ACHN (cell line): ENCODE measurements at places on chromosomes 12 and 14.

DNA sequence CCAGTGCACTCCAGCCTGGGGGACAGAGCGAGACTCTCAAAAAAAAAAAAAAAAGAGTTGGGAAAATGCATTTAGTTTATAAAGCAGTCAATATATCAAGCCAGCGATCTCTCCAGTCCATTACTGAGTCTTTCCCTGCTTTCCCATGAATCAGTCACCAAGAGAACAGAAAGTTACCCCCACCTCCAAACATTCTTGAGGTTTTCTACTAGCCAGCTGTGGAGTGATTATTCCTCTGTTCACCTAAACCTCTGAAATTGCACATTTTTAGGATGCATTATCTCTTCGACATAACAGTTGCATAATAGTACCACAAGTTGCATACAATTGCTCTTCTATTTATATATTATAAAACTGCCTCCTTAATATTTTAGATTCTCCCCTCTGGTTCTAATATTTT, 134.8 kb upstream of the DIO3 start:
- no peak for DNase-seq

DNA sequence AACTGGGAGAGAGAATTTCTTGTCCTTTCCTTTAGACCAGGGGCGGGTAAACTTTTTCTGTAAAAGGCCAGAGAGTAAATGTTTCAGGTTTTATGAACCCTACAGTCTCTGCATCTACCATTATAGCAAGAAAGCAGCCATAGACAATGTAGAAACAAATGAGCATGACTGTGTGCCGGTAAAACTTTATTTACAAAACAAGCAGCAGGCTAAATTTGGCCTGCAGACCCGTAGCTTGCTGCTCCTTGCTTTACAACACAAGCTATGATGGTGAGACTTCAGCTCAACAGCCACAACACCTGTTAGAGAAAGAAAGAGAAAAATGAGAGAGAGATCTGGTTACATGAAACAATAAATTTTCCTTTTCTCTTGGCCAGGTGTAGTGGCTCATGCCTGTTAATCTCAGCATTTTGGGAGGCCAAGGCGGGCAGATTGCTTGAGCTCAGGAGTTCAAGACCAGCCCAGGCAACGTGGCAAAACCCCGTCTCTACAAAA, 4.2 kb upstream of the CDC42BPB start:
- DNase-seq: no peak

- DNase-seq: no peak
These were observed 179.3 kb downstream of the ADCK1 start for GRCh38 chr14:77979171-77979570.

DNA sequence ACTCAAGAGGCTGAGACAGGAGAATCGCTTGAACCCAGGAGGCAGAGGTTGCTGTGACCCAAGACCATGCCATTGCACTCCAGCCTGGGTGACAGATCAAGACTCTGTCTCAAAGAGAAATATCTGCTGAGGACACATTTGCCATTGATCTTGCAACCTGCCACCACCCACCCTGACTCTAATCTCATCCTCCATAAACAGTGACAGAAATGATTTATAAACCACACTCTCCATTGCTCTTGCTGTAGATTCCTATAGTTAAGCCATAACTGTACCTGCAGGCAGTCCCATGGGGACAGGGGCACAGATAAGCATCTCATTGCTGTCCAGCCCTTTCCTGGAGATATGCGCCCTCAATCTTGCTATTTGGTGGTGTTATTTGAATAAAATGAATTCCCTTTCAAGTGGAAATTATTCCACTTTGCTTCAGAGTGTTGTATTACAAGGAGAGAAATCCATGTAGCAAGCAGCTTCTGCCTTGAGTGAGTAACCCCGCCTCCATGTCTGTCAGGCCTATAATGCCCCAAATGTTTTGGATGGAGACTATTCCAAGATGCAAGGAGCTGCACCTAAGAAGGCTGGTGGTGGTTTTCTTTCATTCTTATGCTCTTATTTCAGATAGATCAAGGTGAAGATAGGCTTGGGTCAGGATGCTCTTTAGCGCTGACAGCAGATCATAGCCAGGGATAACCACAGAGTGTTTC, 3.0 kb upstream of the ZDHHC22 start:
- no peak for DNase-seq

GRCh38 chr12:19436931-19437330, 2.4 kb upstream of the AEBP2 start:
- no peak for DNase-seq

DNA sequence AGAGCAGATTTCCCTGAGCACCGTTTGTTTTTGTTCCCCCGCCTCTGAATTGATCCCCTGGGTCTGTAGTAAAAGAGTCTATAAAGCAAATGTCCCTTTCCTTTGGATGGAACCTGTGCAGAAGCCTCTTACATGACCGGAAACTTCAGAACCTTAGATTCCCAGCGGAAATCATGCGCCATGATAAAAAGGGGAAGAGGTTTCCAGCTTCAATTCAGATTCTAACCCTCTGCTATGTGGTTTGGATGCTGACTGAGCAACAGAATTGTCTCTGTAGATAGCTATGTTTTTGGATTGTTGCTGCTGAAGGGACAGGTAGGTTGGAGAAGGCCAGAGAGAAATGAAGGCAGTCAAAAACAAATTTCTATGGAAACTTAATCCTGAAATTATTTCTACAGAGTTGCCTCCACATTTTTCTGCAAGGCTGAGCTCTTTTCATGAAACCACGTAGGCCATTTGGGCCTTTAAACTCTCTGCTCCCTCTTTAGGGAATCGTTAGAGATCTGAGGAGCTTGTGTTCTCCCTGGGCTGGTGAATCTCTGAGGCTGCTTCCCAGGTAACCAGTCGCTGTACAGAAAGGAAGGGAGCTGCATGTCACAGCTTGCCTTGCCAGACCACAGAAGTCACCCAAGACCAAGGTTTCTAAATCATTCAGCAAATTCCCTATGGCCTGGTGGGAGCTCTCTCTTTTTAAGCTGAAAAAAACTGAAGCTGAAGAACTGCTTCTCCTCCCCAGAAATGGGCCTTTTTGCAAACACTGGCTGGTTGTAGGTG, 28.7 kb upstream of the OR10P1 start:
- DNase-seq: no peak

DNA sequence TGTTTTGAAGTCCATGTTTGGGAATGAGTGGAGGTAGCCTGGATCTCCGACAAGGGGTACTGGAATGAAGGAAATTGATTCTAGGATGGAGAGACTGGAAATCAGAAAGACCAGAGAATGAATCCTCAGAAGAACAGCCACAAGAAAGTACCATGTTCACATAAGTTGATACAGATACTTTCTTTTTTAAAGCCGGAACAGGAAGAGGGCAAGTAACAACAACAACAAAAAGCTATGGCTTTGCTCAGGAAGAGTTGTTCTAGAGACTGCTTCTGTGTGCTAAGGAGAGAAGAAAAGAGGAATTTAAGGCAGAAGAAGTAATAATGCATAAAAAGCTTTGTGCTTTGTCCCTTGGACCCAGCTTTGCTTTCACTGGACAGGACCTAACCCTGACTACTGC, 6.2 kb downstream of the TC2N start:
- DNase-seq: no peak

DNA sequence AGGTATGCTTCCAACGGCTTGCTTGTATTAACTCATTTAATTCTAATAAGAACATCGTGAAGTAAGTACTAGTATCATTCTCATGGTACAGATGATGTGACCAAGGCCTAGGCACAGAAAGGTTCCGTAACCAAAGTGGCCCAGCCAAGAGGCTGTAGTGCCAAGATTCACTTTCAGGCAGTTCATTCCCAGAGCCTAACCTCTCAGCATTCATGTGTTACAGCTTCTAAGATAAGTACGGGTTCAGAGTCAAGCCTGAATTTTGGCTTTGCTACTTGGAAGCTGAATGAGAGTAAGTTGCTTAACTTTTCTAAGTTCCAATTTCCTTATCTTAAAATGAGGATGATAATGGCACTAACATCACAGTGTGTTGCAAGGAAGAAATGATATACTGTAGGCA, 379.9 kb downstream of the AEBP2 start:
- no peak for DNase-seq

DNA sequence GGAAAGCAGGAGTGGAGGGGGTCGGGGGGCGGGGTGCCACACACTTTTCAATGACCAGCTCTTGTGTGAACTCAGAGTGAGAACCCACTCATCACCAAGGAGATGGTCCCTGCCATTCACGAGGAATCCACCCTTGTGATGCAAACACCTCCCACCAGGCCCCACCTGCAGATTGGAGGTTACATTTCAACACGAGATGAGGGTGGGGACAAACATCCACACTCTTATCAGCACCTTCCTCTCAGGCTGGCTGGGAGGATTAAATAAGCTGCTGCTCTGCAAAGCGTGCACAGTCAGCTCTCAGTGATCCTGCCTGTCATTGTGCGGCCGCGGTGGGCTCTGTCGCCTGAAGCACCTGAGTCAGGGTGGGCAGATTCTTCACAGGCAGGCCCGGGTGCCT, 39.7 kb downstream of the AACS start:
- no peak for DNase-seq

DNA sequence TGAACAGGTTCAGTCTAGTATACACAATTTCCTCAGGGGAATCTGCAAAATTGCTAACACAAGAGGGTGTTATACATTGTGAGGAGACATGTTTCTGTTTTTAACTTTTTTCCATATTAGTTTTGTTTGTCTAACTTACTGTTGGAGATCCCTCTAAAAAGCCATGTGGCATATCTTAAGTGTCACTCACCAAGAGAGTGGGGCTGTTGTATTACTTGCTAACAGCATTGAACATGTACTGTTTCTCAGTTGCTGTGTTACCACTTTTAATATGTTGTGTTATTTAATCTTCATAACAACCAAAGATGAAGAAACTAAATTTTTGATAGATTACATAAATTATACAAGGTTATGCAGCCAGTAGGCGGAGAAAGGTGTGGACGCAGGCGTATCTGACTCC, 154.3 kb upstream of the NPAS3 start:
- DNase-seq: no peak

GRCh38 chr12:5778821-5779220, 166.2 kb downstream of the ANO2 start:
- DNase-seq: no peak

GRCh38 chr12:43111608-43112007, 440.4 kb downstream of the ADAMTS20 start:
- no peak for DNase-seq

DNA sequence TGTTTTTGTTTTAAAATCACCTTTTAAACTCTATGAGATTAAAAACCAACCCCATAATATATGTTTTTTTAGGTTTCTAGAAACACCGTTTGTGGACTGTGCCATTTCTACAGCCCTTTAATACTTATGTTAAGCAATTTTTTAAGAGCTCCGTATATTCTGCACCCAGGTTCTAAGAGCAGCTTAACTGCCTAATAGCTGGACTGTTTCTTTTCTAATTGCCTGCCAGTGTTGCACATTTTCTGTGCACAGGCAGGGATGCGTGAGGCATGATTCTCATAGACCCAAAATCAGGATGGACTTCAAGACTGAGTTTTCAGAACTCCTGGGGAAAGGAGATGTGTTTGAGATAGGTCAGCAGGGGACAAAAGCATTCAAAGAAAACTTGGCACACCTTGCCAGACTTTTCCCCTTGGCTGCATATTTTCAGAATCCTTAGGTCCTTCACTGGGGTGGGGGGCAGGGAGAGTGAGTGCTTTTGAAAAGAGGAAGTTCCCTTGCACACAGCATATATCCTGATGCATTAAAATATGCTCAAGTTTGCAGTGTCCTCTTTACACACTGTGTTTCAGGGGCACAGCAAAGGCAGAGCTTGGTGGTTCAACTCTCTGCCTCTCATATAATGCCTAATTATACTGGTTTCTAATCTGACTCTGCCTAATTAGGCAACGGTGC, 27.9 kb downstream of the TMEM30B start:
- DNase-seq: no peak

- no peak for DNase-seq
These were observed 31.9 kb upstream of the ACSM4 start for GRCh38 chr12:7271893-7272514.

- no peak for DNase-seq
These were observed 159.2 kb downstream of the MYRFL start for GRCh38 chr12:69984241-69984640.

DNA sequence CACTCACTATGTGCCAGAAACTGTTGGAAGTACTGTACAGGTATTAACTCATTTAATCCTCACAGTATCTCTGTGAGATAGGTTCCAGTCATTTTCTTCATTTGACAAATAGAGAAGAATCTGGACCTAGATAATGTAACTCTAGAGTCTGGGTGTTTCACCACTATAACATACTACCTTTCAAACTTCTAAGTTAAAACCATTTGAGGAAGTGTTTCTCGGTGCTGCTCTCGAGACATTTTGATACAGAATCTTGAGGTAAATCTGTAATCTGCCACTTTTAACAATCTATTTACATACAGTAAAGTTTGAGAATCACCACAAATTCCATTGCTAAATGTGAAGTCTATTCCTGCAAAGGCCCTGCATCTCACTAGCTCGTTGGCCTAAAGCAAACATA, 8.8 kb downstream of the OLR1 start:
- DNase-seq: no peak

- DNase-seq: no peak
These were observed 5.8 kb upstream of the GLT8D2 start for GRCh38 chr12:104055686-104056388.

- no peak for DNase-seq
These were observed 19.3 kb upstream of the MDM2 start for GRCh38 chr12:68788554-68789143.

GRCh38 chr14:23572836-23573235, 5.2 kb upstream of the AP1G2 start:
- no peak for DNase-seq

DNA sequence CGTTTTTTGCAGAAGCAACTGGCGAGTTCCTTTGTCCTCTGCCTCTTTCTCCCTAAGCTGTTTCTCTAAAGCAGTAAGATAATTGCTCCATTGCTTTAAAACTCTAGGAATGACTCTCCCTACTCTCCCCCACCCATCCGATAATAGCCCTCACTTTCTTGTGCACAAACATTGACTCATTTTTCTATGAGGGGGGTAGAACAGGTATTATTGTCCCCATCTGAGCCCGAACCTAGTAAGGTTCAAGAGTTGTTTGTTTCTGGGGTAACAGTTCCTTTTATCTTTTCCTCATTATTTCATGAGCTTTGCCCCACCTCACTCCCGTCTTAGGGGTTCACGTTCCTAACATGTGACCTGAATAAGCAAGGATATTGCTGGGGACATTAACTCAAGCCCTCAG, 190.6 kb downstream of the EMP1 start:
- no peak for DNase-seq

DNA sequence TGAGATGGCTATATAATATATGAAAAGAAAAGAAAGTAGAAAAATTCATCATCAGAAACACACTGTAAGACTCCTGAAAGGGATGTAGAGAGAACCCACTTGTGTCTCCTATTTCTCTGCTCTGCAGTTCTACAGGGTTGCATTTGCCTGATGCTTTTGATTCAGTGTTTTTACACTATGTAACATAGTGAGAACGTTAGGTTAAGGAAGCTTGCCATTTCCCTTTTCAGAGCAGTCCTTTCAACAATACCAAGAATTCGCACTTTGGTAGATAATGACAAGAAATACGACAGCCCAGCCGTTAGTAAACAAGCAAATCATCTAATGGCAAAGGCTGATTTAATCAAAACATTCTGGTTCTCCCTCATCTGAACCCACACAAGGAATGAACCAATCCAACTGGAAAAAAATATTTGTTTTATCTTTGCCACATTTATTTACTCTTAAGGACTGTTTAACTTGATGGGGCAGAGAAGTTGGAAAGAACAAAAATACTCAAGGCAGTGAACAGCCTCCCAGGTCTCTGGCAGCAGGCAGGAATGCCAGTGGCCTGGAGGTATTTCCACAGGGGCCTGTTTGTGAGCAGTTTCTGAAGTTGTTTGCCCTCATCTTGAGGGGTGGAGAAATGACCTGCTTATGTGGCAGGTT, 30.8 kb upstream of the SOCS2 start:
- DNase-seq: no peak
